ENCODE measurements at places on chromosomes 3 and 15.

- no peak for DNase-seq
Measured at GRCh38 chr3:143668924-143669790, 179.1 kb downstream of the SLC9A9 start.

DNA sequence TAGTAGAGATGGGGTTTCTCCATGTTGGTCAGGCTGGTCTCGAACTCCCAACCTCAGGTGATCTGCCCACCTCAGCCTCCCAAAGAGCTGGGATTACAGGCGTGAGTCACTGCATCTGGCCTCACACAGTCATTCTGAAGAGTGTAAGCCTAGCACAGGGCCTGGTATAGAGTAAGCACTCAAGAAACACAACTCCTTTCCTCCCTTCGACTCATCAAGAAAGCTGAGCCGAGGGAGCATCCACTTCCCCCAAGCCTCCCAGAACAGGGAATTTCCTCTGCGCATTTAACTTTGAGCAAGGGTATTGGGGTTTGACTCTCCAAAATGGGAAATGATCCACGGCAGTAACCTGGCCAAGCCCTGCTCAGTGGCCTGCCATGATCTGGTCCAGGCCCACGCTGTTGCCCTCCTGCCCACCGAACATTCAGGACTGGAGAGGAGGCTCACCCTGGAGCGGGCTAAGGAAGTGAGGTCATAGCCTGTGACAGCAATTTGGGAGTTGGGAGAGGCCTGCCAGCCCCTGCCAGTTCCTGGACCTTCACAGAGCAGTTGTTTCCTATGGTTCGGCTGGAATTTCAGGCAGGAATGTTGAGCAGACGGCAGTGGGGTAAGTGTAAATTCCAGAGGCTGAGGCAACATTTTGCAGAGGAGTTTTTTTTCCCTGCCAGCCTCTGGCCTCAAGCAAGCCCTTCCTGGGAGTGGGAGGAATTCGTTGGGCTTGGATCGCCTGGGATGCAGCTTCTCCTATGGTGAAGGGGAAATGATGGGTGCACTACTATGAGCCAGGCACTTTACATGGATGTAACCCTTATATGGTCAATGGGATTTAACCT lies 21.2 kb upstream of the SMAD3 start:
- no peak for DNase-seq

DNA sequence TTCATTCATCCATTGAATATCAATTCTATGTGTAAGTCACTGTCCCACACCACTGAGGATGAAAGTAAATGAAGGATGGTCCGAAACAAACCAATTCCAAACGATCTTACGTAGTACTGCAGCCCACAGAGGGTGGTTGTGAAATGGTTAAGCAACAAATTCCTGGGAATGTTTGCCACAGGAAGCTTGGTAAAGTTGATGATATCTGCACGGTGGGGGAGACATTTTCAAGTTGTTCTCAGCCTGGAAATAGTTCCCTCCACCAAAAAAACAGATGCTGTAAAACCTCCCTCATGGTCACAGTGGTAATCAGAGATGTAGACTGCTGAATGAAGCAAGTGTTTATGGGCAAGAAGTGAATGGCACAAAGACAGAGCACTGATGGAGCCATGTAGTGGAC lies 35.9 kb upstream of the BNC1 start:
- DNase-seq = no peak

GRCh38 chr3:148307443-148307843 lies 390.3 kb upstream of the AGTR1 start:
- no peak for DNase-seq

DNA sequence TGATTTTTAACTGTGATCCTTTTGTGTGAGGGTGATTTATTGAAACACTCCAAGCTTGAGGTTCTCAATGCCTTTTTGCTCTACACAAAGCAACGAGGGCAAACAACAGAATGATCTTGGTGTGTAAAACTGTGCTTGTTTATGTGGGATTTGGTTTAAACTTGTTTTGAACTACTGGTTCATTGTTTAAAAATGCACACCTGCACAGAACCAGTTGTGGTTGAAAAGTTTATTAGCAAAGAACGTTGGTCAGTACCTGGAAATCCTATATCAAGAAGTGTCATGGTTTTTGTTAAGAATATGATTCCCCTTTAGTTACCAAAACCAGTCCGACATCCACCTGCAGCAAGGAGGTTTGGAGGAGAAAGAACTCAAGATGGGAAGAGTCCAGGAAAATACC lies 239.4 kb downstream of the WNT5A start:
- no peak for DNase-seq

DNA sequence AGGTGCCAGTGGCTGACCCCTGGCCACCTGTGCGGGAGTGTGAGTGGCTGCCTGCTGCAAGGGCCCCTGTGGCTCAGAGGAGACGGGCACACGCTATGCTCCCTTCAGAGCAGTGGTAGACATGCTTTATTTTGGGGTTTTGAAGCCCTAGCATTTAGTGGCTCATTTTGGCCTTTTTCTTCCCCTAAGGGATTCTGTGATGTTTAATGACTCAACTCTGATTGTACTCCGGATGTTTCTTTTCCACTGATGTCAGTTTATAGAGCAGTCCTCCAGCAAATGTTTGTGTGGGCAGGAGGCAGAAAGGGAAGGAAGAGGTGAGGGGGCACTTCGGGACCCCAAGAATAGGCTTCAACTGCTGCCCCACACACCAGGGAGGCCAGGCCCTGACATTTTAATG lies 288.9 kb upstream of the C2CD4B start:
- DNase-seq = no peak

DNA sequence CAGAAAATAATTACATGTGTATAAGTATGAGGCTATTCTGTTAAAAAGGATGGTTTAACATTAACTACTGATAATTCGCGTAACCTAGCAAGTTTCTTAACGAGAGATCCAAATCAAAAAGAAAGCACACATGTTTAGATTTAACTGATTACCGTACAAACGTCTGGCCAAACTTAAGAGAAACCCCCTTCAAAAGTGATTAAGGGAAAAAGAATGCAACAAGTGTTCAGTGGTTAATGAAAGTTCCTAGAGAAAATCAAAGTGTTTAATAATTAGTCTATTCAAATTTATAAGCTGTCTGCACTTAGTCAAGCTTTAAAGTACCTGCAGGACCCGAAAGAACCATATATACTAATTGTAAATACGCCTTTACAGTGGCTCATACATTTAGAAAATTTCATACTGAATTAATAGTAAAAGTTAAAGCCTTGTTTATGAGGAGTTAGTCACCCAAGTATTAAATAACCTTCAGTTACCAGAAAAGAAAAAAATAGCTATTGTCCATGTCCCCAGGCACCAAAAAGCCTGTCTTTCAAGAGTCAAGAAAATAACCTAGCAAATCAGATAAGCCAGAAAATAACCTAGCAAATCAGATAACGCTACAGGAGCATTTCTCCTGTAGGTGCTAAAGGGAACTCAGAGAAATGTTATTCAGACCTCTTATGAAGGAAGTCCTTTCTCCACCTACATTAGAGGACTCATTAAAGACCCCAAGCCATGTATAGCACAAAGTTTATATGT lies 34.6 kb downstream of the ZNF589 start:
- DNase-seq = no peak

GRCh38 chr3:149844091-149844490 lies 31.1 kb downstream of the RNF13 start:
- DNase-seq = no peak

- DNase-seq = no peak
Measured at GRCh38 chr3:111838133-111838532, 20.9 kb upstream of the PHLDB2 start.

DNA sequence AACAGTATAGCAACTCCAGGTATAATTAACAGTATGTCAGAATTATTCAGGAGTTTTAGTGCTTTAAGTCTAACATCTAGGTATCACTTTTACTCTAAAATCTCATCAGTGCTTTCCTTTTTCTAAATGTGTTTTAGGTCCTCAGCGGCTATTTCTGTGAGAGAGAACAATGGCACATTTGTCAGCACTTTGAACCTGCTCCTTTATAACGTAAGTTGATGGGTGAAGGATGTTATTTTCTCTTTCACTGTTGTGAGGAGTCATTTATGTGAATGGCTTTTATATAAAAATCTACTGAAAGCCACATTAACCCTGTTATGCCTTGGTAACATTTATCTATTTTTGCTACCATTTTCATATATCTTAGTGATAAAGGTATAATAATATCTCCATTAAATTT lies 22.8 kb downstream of the ZPLD1 start:
- DNase-seq = no peak

DNA sequence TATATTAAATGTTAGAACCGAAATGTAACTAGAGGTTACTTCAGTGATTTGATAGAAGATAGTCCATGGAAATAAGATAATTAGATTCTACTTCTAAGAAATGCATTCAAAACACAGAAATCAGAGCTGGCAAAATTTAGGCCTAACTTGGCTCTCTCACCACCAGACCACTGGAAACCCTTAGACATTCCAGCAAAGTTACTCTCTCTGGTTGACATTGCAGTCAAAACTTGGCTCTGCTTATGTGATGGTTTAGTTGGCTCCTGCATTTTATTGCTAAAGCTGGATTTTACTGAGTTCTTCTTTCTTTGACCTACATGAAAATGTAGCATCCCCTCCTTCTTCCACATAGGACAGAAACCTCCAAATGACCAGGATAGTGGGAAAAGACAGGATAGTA lies 35.4 kb upstream of the CBLB start:
- no peak for DNase-seq

GRCh38 chr3:169286992-169287391 lies 376.5 kb downstream of the MECOM start:
- DNase-seq = peak; percentile 63

GRCh38 chr15:78365917-78366316 lies 25.8 kb downstream of the CRABP1 start:
- DNase-seq = no peak

- no peak for DNase-seq
Measured at GRCh38 chr3:157533298-157534070, 30.3 kb upstream of the VEPH1 start.

DNA sequence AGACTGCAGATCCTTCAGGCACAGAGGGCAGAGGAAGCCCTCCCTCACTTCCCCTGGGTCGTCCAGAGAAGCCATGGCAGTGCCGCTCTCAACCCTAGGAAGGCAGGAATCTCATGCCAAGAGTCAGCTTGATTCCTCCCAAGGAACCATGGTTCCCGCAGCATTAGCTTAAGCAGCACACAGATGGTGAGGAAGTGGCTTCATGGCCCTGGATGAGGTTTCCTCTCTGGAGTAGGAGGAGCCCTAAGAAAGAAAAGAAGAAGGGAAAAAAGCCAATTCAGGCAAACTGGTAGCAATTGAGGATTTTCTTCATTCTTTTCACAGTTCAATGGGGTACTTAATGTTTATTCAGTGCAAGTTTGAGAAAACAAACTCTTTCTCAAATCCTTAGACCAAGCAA lies 2.9 kb downstream of the RBSN start:
- no peak for DNase-seq

- no peak for DNase-seq
Measured at GRCh38 chr3:45617430-45618080, 23.0 kb downstream of the LIMD1 start.

DNA sequence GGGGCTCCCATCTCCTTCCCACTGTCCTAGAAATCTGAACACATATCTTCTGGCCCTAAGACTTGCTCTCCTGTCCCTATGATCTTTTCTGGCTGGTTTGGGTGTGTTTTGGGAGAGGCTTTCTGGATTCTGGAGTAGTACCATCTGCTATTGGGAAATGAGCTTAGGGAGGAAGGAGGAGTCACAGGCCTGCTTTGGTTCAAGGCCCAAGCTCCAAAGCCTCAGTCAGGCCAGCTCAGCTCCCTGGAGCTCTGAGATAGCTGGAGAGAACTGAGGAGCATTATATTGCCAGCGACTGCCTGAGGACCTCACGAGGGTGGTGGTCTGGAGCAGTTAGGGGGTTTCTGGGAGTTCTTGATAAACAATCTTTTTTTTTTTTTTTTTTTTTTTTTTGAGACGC lies 18.7 kb downstream of the RASGRF1 start:
- no peak for DNase-seq

DNA sequence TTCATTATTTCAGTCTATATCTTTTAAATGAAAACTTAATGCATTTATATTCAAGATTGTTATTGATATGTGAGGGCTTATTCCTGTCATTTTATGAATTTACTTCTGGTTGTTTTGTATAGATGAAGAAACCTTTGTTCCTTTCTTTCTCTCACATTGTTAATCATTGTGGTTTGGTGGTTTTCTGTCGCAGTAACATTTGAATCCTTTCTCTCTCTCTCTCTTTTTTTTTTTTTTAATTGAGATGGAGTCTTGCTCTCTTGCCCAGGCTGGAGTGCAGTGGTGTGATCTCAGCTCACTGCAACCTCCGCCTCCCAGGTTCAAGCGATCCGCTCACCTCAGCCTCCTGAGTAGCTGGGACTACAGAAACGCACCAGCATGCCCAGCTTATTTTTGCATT lies 22.1 kb downstream of the AGBL1 start:
- DNase-seq = no peak

GRCh38 chr3:149339931-149340309 lies 6.5 kb upstream of the TM4SF18 start:
- peak; percentile 51 for DNase-seq

DNA sequence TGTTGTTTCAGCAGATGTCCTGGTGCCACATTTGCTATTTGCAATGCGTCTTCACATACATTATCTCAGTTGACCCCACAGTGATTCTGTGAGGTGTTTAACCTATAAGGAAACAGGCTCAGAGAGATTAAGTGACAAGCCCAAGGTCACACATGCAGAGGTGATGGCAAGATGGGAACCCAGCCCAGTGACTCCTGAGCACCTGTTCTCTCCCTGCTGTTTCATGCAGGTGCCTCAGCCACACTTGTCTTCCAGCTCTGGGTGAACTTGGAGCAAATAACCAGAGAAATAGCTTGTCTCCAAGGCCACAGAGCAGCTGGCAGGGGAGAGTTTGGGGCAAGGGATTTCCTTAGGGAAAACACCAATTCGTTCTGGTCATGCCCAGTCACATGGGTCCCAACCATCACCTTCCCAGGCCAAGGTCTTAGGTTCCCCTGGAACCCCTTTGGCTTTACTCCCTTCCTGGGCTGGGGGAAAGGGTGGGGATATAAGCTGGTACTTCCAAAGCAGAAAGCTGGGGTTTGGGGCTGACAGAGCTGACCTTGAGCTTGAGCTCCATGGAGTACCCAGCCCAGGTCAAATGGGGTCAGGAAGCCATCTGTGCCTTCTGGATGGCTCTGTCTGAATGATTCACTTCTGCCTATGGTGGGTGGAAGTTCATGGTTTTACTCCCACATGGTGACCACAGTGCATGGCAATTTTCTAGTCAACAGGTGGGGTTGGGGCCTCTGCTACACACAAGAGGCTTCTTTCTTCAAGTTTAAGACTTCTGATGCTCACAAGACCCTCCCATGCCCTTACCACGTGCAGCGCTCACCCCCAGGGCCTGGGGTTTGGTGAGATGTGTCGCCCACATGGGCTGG lies 22.4 kb downstream of the LIPC start:
- no peak for DNase-seq

- DNase-seq = no peak
Measured at GRCh38 chr15:75545064-75545463, 34.1 kb downstream of the PTPN9 start.

- no peak for DNase-seq
Measured at GRCh38 chr3:154122912-154123559, 1.8 kb downstream of the ARHGEF26 start.

DNA sequence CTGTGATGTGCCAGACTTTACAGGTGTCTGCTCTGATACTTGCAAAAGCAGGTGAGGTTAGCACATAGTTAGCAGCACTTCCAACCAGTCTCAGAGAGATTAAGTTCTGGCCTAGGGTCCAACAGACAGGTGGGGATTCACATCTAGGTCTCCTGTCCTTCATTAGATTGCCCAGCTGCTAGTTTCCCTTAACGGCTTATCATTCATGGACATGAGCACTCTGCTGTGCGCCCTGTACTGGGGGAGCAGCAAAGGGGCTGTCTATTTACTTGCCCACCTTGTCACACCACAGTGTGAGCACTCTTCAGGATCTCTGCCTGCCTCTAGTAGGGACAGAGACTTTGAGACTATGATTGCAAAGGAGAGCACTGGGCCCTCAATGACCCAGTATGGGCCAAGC lies 8.7 kb downstream of the SPSB4 start:
- no peak for DNase-seq

Measured in NCI-H1092 (cell line).